ENCODE measurements at places on chromosomes 5 and 9. TPM values are rescaled to one million over a fixed set of nuclear protein-coding genes. Genes with fewer than 3 reads are reported as not detected.

DNA sequence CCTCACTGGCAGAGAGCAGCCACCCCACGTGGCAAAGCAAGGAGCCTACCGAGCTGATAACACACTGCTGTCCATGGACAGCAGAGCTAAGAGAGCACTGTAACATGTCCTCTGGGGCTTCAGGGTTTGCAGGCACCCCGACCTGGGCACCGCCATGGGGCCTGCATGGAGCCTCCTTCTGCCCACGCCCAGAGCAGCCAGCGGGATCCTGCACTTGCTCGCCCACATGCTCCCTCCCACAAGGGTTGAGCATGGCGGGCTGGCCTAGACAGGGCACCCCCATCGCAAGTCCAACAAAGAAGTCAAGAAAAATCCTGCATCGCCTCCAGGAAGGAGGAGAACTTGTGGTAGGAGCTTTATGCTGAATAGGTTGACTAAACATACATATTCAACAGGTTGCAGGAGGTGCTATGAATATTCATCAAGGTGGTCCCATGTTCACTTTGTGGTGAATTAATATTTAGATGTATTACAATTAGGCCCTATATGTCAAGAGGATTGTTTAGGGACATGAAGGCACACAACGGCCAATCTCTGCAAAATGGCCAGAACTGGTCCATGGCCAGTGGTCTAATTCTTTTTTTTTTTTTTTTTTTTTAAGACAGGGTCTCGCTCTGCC lies 3.8 kb upstream of the MIGA2 start:
- DNase-seq = no peak

MAT2B gene
- total RNA-seq = 47.6 TPM

CA9 gene
- total RNA-seq = 5.5 TPM

UBE2QL1 gene
- total RNA-seq = 10.8 TPM

GRCh38 chr5:168607946-168608345 lies 28.8 kb upstream of the PANK3 start:
- no peak for DNase-seq

- DNase-seq = no peak
Observed at GRCh38 chr9:136562746-136563495, 17.1 kb upstream of the NOTCH1 start.

GRCh38 chr9:14310311-14310710 lies 3.6 kb downstream of the NFIB start:
- DNase-seq = no peak

GRCh38 chr5:156888520-156888919 lies 38.4 kb downstream of the PPP1R2B start:
- DNase-seq = no peak

- no peak for DNase-seq
Observed at GRCh38 chr9:36017278-36017677, 19.4 kb upstream of the RECK start.

PCDHA1 gene
- total RNA-seq = not detected

DNA sequence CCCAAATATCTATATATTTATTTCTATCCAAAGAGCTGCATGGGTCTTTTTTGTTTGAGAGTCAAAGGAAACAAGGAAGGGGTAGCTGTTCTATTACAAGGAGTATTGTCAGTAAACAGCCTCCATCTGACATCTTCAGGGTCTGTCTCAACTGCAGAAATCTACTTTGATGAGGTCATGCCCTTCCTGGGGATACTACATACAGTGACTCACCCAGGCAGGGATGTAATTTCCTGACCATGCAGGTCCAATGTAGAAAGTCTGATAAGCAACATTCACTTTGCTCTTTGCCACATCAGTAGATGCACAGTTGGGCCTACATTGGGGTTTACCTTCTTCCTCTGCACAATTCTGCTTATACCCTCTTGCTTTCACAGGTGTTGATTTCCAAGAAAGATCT lies 165.5 kb downstream of the TLR4 start:
- DNase-seq = no peak

DNA sequence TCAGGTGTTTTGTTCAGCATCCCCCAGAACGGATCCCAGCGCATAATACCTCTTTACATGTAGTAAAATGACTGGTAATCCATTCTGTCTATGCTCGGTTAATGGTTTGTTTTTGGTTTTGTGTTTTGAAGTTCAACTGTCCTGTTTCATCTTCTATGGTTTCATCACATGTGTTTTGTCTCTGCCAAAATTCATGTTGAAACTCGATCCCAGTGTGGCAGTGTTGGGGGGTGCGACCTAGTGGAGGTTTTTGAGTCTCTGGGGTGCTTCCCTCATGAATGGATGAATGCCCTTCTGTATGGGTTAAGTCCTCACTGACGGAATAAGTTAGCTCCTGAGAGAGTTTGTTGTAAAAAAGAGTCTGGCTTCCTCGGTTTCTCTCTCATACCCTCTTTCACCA lies 317.4 kb downstream of the KDM4C start:
- no peak for DNase-seq

- no peak for DNase-seq
Observed at GRCh38 chr9:135413461-135413860, 66.1 kb upstream of the PPP1R26 start.

DNA sequence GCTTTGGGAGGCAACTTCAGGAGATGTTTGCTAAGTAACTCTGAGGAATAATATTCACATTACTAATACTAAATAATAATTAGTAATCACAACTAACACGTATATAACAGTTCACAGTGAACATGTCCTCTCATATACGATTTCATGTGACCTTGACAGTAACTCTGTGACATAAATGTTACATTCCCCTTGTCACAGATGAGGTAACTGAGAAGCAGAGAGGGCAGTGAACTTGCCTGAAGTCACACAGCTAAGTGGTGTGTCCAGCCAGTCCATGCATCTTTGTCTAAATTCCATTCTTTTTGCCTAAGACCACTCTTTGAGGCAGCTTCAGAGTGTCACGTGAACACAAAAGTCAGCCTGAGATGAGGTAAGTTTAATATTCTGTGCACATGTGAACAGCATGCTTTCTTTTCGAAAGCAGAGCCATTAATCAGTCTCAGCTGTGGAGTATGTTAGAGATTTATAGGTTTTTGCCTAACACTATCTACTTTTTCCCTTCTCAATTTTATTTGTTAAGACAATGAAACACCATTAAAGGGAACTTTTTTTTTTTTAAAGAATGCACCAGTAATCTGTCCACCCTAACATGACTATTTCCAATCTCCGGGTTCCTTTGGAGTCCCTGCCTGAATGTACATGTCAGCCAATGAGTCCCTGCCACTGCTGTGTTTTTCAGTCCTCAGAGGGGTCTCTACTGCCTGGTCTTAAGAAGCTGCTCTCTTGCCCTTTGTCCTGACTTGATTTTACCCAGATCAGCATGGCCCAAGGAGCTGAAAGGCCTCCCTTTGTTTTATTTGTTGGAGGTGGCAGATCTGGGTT lies 43.5 kb downstream of the SH3PXD2B start:
- no peak for DNase-seq

GRCh38 chr9:21985964-21986667 lies 8.1 kb downstream of the CDKN2A start:
- DNase-seq = no peak

- peak; percentile 86 for DNase-seq
Observed at GRCh38 chr9:129175825-129176633, 2.0 kb downstream of the IER5L start.

GRCh38 chr5:157485811-157486210 lies 25.8 kb downstream of the NIPAL4 start:
- DNase-seq = no peak

GDNF gene
- total RNA-seq = 0.19 TPM

SLC46A2 gene
- total RNA-seq = 0.43 TPM

DNA sequence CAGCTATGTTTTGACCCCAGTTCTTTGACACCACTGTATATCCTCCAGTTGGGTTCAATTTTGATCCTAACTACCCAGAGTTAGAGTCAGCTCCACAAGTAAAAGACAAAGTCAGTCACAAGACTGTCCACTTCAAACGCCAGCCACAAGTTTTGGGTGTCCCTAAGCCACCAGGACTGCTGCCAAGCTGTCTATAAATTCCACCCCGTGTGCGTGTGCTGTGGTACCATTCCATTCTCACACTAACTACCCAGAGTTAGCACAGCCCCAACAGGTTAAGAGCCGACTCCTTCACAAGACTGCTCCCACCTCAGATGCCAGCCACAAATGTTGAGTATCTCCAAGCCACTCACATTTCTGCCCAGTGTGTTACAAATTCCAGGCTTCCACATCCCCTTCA lies 56.7 kb downstream of the APC start:
- no peak for DNase-seq

DNA sequence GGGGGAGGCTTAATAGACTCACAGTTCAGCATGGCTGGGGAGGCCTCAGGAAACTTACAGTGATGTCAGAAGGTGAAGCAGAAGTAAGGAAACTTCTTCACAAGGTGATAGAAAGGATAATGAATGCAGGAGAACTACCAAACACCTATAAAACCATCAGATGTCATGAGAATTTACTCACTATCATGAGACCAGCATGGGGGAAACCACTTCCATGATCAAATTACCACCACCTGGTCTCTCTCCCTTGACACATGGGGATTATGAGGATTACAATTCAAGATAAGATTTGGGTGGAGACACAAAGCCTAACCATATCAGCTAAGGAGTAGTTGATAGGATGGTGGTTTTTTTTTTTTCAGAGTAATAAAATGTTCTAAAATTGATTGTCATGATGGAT lies 201.8 kb downstream of the CDH12 start:
- no peak for DNase-seq

NRARP gene
- total RNA-seq = 13.3 TPM

SPEF2 gene
- total RNA-seq = 2.0 TPM

ARSI gene
- 0.83 TPM for total RNA-seq

SPINK6 gene
- not detected for total RNA-seq

GRCh38 chr9:3576328-3576727 lies 50.5 kb upstream of the RFX3 start:
- DNase-seq = no peak

SLC6A19 gene
- not detected for total RNA-seq

DNA sequence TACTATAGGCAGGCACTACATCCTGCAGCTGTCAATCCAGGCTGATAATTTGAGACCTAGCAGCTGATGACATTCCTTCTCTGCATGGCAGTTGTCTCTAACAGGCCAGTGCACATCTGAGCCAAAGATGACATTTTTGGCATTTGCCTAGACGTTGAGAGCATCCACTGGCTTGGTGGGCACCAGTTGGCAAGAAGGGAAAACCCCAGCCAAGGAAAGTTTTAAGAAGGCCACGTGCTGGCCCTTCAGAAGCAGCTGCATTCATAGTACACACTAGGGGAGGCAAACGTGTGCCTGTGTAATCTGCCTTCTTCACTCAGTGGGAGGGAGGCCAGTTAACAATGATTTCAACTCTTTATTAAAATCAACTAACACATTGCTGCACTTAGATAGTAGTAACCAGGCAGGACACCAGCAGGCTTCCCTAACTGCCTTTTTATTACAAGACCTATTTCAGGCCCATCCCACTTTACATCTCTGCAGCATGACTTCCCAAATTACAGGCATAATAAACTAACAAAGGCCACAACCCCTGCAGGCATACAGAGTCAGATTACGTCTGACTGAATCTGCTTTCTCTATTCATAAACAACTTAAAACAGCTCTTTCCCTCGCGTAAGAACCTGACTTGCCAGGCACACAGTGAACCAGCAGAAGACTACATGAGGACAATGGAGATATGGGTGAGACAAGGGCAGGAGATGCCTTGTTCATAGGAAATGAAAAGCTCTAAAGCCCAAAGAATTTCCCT lies 576.3 kb downstream of the PDE4D start:
- no peak for DNase-seq

DNA sequence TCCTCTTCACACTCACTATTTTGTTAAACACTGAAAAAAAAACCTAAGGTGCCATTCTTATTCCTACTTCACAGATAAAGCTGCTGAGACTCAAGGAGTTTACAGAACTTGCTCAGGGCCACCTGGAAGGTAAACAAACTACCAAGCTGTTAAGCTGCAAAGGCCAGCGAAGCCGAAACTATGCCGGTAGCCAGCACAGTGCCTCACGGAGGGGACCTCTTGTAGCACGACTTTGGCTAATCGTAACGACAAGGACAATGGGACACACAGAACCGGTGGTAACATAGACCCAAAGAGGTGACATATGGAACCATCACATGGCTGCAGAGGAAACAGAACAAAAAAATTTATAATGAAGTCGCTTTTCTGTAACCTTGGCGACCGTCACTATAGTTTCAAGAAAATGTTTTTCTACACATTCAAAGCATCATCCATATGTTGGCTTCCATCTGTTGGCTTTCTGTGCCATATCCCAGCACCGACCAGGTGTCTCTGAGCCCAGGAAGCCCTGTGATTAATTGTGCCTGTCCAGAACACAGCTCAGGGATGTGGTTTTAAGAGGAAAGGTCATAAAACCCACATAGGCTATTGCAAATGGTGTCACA lies 60.3 kb downstream of the S1PR3 start:
- DNase-seq = peak; percentile 23

CRB2 gene
- 3.5 TPM for total RNA-seq

SCGB3A1 gene
- total RNA-seq = not detected

SLC26A2 gene
- 7.2 TPM for total RNA-seq

BTNL3 gene
- total RNA-seq = not detected

- no peak for DNase-seq
Observed at GRCh38 chr9:90665072-90665471, 22.4 kb upstream of the DIRAS2 start.

ITK gene
- 0.33 TPM for total RNA-seq

GRCh38 chr5:134958755-134959154 lies 9.0 kb upstream of the CATSPER3 start:
- no peak for DNase-seq

- no peak for DNase-seq
Observed at GRCh38 chr5:150295172-150295634, 5.6 kb upstream of the CAMK2A start.

FSTL4 gene
- total RNA-seq = not detected

- no peak for DNase-seq
Observed at GRCh38 chr9:18754537-18754936, 278.5 kb downstream of the SAXO1 start.

DNA sequence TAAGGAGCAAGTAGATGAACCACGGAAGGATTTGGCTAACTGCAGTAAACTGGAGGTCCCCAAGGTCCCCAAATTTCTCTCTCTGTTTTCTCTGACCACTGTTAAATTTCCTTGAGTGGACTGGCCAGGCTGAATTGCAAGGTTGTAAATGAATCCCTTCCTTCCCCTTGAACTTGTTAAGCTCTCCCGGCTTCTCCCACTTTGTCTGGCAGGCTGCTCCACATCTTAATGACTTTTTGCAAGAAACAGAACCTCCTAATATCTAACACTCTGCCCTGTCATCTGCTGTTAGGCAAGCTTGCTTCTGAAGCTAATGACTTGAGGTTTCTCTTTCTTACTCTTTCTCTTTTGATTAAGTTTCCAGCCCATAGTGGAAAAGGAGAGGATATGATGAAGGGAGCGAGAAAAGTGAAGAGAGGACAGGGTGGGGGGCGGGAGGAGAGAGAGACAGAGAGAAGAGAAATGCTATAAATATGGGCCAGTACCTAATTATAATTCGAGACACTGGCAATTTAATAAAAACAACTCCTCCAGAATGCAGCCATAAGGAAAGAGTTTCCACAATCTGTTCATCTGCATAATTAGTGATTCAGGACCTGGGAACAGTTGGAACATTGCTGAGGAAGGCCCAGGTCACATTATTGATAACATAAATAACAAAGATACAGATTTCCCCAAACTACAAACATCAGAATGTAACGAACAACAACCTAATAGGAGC lies 437.3 kb upstream of the MPDZ start:
- DNase-seq = no peak

C5orf52 gene
- not detected for total RNA-seq

SGCD gene
- total RNA-seq = 56.2 TPM

- DNase-seq = no peak
Observed at GRCh38 chr5:178455480-178455835, 134.7 kb downstream of the COL23A1 start.

ANXA2R gene
- total RNA-seq = 0.63 TPM
